ENCODE measurements at places on chromosomes 7 and 10.

GRCh38 chr10:108688314-108688713 is 1235.0 kb downstream of the XPNPEP1 start:
- no peak for DNase-seq

GRCh38 chr7:67713451-67714056 is 716.9 kb downstream of the TYW1 start:
- DNase-seq, result no peak

DNA sequence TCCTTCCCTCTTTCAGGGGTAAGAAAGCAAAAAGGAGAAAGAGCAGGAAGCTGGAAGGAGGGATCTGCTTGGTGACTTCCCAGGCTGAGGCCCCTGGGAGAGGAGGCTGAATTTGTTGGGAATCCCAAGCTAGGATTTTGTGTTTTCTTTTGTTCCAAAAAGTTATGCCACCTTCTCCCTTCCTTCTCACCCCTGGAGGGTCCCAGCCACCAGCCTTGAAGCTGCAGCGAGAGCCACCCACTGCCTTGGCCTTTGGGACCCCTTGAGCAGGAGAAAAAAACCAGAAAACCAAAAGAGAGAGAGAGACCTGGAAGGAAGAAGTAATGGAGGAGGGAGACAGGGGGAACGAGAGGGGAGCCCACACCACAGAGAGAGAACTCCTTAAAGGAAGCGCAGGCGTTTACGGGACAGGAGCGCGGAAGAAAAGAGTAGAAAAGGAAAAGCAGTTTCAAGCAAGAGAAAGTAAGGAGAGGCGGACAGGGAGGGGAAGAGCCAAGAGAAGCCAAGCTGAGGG is 7.2 kb downstream of the VAX1 start:
- DNase-seq, result no peak

- no peak for DNase-seq
Observed at GRCh38 chr7:90842430-90842788, 246.3 kb downstream of the CDK14 start.

DNA sequence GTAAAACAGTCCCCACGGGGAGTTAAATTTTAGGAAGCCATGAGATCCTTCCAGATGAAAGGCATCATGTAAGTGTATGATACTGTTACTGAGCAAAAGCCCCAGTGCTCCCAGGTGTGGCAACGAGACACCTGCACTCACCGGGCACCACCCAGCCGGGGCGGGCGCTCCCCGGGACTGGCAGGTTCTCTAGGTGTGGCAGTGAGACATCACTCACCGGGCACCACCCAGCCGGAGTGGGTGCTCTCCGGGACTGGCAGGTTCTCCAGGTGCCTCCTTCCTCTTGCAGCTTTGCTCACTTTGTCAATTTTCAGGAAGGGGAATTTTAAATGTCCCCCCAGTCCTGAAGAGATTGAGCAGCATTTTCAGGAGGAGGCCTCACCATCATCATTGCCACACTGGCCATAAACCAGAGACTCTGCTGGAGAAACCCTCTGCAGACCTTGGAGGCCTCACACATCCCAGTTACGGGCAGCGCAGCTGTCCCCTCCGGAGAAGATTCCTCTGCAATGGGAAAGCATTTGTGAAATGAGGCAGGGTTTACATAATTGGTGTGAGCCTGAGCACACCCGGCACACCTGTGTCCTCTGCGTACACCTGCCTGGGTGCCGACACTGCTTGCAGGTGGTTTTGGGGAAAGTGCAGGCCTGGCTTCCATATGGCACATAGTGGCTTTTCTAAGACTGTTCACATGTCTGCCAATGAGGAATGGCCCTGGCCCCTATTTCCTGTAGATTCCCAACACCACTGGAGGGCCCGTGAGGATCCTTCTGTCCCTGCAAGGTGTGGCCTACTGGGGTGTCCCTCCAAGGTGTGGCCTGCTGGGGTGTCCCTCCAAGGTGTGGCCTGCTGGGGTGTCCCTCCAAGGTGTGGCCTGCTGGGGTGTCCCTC is 191.4 kb downstream of the EBF3 start:
- DNase-seq, result peak; percentile 12

DNA sequence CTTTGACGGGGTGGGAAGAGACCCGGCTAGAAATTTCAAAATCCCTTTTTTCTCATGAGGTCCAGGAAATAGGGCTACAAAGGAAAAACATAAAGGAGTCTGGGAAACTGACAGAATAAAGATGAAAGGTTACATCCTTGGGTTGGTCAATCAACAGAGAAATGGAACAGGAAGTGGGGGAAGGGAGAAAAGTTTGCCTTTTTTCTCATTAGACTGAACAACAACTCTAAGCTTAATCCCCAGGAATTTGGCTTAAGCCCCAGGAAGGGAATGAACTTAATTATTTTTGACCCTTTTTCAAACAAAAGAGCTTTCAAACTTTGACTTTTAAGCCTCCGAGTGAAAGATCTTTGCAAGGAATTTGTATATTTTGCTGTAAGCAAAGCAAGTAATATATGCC is 32.7 kb downstream of the LGI1 start:
- DNase-seq, result no peak

- no peak for DNase-seq
Observed at GRCh38 chr10:35452847-35453246, 116.5 kb downstream of the CCNY start.

DNA sequence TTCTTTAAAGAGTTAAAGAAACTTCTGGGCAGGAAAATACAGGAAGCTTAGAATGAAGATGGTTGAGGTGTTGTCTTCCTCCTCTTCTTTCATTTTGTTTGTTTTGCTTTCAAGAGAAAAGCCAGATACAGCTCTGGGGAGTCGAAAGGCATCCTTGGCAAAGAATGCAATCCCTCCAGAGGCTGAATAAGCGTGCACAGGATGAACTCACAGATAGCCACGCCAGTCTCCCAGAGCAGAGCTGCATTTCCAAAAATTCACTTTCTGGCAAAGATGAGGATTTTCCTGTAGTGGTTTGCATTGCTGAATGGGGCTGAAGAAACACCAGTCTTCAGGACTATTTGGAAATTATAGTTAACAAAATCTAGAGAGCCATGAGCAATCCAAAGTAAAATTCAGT is 336.4 kb downstream of the NRG3 start:
- DNase-seq, result peak; percentile 17

- DNase-seq, result peak; percentile 48
Observed at GRCh38 chr10:98045785-98046389, 15.5 kb upstream of the CRTAC1 start.

DNA sequence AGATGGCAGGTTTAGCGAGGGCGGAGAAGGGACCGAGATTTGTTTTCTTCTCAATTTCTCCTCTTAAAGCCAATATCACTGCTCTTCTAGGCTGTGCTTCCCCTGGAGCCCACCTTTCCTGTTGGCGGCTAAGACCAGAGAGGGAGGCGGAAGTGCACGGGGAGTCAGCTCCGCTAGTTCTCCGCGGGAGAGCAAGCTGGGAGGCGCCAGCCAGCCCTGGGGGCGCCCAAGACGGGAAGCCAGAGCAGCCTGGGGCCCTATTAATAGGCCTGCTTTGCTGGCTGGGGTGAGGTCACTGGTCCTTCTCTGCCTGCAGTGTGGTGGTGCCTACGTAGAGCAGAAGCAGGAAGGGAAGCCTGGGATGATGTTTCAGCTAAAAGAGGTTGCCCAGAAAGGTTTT is 61.6 kb downstream of the LSM5 start:
- no peak for DNase-seq

GRCh38 chr10:14686356-14686755 is 88.3 kb downstream of the FAM107B start:
- peak; percentile 47 for DNase-seq

GRCh38 chr7:72709909-72710308 is 118.1 kb downstream of the TYW1B start:
- no peak for DNase-seq

DNA sequence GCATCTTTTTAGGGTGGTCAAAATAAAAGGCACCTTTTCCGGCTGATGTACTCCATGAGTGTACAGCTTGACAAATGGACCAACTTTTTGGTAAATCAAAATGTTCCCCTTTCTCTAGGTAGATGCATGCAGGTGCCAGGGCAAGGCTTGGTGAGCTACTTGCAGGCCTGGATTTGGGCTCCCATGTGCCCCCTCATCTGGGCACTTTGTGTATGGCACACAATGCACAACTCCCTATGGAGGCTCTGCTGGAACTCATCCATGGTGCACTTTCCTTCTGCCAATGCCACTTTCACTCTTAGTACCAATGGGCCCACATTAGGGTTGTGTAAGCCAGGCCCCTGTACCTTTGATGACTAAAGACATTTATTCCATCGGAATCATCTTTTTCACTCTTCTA is 300.8 kb downstream of the SDHAF3 start:
- DNase-seq, result no peak

GRCh38 chr7:7438851-7439250 is 96.8 kb downstream of the COL28A1 start:
- no peak for DNase-seq

DNA sequence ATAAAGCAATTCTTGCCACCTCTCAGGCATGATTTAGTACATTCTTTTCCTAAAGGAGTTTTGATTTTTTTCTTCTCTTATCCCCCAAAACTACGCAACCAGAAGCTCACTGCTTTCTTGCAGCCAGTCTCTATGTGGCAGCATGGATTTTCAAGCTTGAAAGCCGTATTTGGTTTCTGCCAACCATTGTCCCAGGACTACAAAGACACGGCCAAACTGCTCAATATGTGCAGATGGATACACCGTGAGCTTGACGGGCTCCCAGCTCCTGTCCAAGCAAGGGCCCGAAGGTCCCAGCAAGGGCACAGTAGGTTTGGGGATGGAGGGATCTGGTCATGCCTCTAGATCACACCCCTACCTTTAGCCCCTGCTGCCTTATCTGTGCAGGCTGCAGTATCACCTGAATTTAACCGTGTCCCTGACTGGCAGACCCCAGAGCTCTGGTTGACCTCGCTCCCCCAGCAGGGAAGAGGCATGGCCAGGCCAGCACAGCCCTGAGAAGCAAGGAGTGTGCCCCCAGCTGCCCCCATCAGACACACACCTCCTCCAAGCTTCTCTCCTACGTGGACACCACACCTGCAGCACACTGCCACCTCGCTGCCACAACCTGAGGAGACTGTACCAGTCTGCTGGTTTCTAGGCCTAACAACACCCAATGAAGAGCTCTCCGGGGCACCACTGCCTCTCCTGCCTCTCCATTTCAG is 86.8 kb downstream of the COBL start:
- no peak for DNase-seq

GRCh38 chr7:82393076-82393839 is 50.3 kb downstream of the CACNA2D1 start:
- no peak for DNase-seq

DNA sequence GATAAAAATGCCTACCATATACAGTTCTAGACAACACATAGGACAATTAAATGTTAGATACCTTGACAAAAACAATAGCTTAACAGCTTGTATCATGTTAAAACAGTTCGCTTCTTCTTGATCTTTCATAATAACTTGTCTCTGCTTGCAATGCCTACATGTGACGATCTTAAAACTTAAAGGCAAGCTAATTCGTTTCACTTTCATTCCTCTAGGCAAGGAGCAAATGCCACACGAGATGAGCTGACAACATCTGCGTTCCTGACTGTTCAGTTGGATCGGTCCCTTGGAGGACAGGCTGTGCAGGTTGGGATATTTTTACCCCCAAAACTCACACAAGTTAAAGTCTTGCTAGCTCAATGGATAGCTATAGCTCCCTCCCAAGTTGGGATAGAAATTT is 51.6 kb upstream of the ARL4A start:
- DNase-seq, result no peak

DNA sequence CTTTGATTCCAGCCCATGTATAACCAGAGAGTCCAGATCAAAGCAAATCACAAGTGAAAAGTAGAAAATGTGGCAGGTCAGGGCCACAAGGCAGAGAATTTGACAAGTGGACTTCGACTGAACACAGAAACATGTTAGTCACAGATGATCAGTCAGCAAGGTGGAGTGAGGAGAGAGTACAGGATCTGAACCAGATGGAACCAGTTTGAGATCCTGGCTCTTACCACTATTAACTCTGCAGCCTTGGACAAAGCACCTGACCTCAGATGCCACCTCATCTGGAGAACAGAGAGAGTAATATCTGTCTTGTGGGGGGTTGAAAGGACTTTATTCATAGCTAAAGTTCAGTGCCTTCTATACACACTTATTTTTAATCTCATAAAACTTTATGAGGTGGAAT is 4.4 kb downstream of the MRLN start:
- DNase-seq, result no peak

GRCh38 chr10:54666192-54666591 is 134.8 kb downstream of the PCDH15 start:
- no peak for DNase-seq

GRCh38 chr10:29835055-29835454 is 200.3 kb upstream of the SVIL start:
- DNase-seq, result no peak

DNA sequence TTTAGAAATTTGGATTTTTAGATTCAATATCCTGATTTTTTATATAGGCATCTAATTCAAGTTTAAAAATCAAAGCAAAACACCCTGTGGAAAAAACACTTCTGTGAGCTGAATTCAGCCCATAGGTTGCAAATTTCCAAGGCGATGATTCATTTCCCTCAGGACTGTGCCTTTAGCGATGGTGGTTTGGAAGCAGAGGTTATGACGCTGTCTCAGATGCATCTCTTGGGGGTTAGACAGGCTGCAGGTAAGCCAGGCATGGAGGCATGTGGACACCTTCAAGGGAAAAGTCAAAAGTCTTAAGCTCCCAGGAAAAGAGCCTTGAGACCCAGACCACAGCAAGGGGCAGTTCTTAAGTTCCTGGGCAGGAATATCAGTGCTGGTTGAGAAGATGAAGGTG is 9.5 kb upstream of the FRA10AC1 start:
- DNase-seq, result no peak

GRCh38 chr10:112404617-112405016 is 30.7 kb downstream of the ACSL5 start:
- DNase-seq, result no peak

- DNase-seq, result no peak
Observed at GRCh38 chr10:9613338-9614075, 1404.2 kb upstream of the CELF2 start.

DNA sequence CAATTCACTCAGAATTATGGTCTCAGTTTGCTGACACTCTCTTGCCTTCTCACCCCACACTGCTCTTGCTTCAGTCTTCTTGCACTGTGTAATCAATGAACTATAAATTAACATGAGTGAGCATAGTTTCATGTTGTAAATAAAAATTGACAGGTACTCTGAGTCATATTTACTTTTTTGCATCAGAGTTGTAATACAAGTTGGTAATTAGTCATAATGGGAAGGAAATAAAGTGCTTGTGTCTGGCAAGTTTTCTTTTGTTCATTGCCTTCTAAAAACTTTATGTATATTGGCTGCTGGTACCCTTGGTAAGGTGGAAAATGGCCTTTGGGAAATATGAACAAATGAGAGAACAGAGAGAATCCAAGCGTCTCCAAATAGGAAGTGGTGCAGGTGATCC is 169.3 kb upstream of the MAGI2 start:
- DNase-seq, result no peak

DNA sequence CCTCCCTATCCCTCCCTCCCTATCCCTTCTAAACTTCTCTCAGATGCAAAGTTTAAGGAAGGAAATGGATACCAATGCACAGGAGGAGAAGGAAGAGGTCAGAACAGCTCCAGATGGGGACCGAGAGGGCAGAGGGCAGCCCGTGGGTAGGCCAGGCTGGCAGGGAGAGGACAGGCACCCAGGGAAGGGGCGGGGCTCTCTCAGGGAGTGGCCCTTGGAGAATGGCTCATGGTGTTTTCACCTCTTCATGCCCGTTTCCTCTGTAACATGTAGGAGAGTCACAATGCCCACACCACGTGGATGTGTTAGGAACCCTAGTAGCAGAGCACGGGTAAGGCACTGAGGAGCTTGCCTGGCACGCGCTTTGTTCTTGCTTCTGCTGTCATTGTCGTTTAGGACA is 264.5 kb downstream of the CELF2 start:
- DNase-seq, result no peak
